CD4-positive, alpha-beta T cell treated with Interleukin-6 at 100 ng/mL for 8 hours (primary cell): ENCODE measurements at places on chromosomes 2 and 18.

DNA sequence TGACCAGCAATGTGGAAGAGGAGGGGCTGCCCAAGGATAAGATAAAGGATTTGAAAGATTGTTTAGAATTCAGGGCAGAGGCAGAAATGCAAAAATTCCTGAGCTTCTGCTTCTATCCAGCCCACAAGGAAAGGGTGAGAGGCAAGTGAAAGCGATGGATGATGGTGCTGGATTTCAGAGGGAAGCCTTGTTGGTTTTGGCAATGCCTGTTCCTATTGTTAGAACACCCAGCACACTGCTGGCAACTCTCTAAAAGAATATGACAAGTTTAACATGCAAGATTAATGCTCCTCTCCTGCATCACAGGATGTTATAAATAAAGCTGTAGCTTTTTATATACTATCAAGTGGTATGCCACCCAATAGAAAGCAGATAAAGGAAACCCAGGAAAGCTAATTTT is 92.6 kb downstream of the ZNF385B start:
- DNase-seq, result no peak

GRCh38 chr2:2016651-2017311 is 272.5 kb upstream of the PXDN start:
- DNase-seq, result no peak

GRCh38 chr2:118982039-118982438 is 40.0 kb downstream of the MARCO start:
- DNase-seq, result no peak

DNA sequence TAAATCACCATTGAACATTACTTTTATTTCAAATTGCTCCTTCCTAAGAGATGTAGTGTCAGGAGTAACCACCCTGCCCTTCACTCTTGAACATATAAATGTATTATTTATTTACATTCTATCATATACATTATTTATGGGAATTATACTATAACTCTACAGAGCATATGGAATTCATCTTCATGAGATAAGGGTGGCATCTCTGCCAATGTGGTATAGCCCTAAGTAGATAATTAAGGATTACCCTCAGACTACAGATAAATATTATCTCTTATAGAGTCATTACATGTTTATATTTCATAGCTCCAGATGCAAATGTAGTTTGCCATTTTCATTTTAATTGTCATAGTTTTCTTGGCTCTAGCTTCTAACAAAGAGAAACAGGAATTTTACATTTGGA is 17.3 kb downstream of the MEIS1 start:
- no peak for DNase-seq

GRCh38 chr18:75204732-75205513 is 4.0 kb downstream of the PTGR3 start:
- DNase-seq, result no peak

DNA sequence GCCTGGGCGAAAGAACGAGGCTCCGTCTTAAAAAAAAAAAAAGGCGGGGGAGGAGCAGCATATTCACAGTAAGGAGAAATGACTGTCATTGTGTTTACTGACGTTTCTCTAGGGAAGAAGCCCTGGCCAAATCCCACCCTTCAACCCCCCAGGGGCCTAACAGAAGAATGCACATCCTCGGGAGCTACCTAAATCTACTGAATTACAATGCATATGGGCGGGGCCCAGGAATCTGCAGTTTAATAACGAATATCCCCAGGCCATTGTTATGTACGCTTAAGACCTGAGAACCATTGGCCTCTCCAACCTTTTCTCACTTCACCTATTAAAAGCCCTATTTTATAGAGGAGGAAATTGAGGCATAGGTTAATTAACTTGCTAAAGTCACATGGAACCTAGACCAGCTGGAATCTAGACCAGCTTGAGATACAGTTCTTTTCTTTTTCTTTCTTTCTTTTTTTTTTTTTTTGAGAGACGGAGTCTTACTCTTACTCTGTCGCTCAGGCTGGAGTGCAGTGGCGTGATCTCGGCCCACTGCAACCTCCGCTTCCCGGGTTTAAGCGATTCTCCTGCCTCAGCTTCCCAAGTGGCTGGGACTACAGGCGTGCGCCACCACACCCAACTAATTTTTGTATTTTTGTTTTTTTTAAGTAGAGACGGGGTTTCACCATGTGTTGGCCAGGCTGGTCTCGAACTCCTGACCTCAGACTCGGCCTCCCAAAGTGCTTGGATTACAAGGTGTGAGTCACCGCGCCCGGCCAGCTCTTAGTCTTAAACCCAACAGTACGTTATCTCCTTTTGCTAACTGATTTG is 708 bp upstream of the RIF1 start:
- DNase-seq, result no peak

DNA sequence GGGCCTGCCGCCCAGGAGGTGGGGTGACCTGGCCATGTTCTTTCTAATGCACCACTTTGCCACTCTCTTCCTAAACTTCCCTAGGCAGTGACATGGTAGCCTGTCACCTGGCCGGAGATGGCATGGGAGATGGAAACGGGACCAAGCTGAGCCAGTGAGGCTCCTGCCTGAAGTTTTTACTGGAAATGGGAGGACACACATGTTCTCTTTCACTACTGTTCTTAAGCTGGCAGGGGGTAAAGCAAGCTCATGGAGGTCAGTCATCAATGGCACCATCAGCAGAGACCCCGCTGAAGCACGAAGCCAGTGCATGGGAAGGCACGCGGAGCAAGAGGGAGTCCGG is 50.7 kb downstream of the ATIC start:
- no peak for DNase-seq

DNA sequence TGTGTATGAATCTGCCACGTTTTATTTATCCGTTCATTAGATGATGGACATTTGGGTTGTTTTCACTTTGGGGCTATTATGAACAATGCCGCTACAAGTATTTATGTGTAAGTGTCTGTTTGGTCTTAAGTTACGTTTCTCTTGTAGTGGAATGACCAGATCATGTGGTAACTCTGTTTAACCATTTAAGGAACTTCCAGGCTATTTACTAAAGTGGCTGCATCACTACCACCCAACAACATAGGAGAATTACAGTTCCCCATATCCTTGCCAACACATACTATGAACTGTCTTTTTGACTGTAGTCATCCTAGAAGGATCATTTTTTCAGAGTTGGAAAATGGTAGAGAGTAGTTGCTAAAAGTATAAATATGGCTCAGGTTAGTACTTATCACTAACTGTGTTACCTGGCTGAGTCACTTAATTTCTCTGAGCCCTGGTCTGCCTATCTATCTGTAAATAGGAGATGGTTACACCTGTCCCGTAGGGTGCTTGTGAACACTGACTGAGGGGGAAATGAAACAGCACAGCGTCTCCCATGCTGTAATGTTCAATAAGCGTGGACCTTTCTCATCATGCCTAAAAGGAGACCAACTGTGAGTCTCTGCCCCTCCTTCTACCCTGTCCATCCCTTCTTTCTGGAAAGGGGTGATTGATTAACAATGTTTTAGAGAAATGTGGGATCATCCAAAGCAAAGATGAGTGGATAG is 103.1 kb downstream of the SH3RF3 start:
- no peak for DNase-seq

DNA sequence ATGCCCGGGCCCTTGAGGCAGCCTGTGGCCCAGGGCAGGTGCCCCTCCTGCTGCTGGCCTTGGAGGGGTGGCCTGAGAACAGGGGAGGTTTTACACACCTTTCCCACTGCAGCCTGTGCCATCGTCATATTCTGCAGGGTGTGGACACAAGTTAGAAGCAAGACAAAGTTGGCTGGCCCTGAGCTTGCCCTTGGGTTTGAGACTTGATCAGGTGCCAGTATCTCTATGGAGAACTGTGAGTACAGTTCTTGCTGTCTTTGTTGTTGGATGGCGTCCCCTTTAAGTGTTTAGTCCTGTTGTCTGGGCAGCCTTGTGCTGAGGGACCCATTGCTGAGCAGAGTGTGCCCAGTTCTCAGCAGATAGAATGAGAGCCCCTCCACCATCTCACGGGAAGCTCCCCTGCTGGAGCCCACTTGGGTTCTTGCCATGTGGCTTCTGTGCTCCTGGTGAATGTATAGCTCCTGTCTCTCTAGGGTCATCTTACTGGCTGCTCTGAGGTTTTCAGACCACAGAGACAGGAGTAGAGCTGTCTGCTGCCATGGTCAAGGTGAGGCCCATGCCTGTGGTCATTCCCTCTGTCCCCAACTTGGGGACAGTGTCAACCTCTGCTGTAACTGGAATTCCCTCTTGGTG is 115.9 kb downstream of the SH3RF3 start:
- DNase-seq, result no peak

DNA sequence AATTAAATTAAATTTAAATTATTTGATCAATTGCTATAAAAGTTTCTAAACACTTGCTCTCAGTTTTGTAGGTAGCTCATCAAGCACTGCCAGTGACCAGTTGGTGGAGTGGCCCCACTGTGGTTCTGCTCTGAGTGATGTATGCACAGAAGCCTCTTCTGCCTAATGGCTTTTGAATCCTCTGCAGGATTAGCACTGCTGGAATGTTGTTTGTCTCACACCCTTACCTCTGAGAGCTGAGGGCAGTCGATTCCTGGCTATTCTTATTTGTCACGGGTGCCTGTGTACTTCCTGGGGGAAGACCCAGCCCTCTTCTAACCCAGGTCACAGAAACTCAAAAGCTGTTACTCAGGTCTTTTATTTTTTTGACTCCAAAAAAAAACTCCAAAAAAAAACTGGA is 9.5 kb downstream of the CAPN14 start:
- no peak for DNase-seq

- DNase-seq, result no peak
Measured at GRCh38 chr2:150063432-150063889, 424.0 kb downstream of the RND3 start.

DNA sequence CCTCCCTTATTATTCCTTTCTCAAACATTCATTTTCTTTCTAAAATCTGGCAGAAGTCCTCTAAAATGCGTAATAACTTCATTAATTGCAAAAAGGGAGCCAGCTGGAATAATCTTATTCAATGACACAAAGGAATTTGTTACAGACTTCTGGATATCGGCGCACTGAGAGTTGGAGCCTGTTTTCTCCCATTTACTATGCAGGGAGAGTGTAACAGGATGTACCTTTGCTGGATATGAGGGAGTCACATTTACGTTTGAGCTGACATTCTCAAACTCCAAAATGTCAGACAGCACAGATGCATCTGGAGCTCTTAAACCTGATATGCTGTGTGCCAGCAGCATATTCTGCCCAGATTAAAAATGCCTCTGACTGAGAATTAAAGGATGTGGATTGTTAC is 275.3 kb downstream of the TMX3 start:
- no peak for DNase-seq

GRCh38 chr2:200860092-200860795 is 4.2 kb downstream of the CLK1 start:
- DNase-seq, result no peak

DNA sequence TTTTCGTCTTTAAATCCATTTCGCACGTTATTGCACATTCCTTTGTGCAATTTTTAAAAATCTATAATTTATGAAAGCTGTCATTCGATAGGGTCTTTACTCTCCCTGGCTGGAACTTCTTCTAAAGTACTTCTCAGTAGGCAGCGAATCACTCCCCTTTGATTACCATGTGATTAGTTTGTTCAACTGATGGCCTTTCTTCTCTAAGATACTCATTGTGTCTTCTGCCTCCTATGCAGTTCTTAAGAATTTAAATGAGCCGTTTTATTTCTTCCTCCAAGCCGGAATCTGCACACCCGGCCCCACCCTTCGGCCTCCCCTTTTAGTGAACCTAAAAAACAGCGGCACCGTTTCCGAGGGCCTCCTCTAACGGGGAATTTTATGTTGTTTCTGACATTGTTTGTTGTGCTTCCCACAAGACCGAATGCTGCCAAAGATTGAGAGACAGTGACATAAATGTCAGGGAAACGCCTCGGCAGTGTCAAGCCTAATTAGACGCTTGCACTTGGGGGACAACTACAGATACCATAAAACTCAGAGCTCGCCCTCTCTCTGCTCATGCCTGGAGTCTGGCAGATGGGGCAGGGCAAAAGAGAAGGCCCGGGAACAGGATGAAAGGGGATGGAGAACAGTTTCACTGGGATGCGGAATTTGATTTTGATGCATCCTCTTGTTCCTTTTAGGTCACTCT is 255.3 kb downstream of the BCL11A start:
- DNase-seq, result no peak

GRCh38 chr2:216006164-216006663 is 7.1 kb downstream of the MREG start:
- DNase-seq, result peak; percentile 40

DNA sequence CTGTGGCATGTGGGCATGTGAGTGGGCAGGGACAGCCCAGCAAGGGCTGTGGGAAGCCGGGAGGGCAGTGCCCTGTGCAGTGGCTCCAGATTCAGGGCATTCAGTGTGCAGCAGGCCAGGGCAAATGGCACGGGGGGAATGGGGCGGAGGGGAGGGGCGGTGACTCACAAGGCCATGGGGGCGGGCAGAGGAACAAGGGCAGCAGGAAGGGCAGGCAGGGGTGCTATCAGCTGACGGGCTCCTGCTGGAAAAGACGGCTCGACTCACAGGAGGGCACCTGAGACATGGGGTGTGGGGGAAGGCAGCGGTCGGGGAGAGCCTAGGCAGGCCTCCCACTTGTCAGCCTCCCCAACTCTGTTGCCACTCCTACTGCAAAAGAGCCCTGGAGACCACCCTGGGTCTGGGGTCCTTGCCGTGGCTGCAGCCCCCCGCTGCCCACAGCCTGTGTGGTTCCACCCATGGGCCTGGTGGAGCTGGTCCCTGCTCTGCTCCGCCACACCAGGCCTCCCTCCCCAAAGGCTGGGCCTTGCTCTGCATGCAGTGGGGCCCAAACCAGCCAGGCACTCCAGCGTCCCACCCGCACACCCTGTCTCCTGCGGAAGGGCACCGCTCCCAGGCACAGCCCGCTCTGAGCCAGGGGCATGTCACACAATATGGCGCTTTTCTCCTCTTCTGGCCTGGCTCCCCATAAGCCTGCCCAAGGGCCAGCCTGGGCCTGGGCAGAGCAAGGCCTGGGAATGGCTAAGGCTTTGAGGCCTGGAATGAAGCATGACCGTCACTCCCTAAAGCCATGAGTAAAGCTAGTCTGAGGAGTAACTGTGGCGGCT is 25.9 kb downstream of the HS6ST1 start:
- DNase-seq, result no peak

GRCh38 chr2:212107989-212108388 is 430.6 kb downstream of the ERBB4 start:
- no peak for DNase-seq

DNA sequence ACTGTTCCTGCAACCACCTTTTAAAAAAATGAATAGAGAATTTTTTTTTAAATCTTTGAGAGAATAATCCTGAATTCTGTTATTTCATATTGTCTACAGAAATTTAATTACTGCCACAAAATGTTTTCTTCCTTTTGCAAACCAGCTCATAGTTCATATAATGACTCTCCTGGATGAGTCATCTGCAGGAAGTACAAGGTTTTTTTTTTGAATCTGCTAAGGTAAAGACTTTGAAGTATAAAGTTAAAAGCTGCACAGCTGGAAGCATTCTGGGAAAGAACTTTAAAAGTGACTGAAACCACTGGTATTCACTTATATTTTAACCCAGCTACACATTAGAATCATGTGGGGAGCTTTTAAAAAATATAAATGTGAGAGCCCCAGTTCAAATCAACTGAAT is 25.4 kb downstream of the SESTD1 start:
- peak; percentile 23 for DNase-seq

- no peak for DNase-seq
Measured at GRCh38 chr2:50746526-50746925, 285.4 kb downstream of the NRXN1 start.

- no peak for DNase-seq
Measured at GRCh38 chr2:8307606-8308180, 374.2 kb upstream of the ID2 start.
